Caki2 (cell line): ENCODE measurements at places on chromosomes 5 and 9. TPM values are rescaled to one million over a fixed set of nuclear protein-coding genes. Genes with fewer than 3 reads are reported as not detected.

Gene POLR3G
- total RNA-seq, result 2.3 and 5.7 TPM in 2 replicates

Gene AGXT2
- total RNA-seq, result not detected in 2 replicates

Gene TESK1
- 2.9 and 3.0 TPM in 2 replicates for total RNA-seq

Gene CTSV
- total RNA-seq, result 0.27 and 3.0 TPM in 2 replicates

Gene MARCOL
- not detected in 2 replicates for total RNA-seq
